Activated T-cell treated with anti-CD3 and anti-CD28 coated beads, Interleukin-2, amount 50 U/mL, for 4 hours (primary cell): ENCODE measurements at places on chromosomes 6 and 20. TPM values are rescaled to one million over a fixed set of nuclear protein-coding genes. Genes with fewer than 3 reads are reported as not detected.

TMC2 gene
- not detected for total RNA-seq

C6orf163 gene
- total RNA-seq = 0.76 TPM

GRCh38 chr6:31161216-31162126 is 3.1 kb downstream of the TCF19 start:
- no peak for DNase-seq

DNA sequence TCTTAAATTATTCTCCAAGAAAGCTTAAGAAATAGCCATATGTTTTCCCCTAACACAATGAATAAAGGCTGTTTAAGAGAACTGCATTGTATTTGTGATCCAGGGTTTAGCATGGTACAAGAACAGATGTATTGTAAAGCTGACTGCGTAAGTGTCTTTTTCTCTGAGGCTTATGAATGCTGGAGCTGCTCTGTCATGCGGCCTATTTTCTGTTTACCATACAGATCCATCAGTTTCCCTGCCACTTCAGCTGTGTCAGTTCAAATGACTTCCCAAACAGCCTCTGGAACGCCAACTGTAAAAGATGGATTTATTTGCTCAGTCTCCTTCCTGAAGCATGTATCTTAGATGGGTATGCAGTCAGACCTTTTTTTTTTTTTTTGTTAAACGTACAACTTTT is 419.3 kb upstream of the HS3ST5 start:
- no peak for DNase-seq

DNA sequence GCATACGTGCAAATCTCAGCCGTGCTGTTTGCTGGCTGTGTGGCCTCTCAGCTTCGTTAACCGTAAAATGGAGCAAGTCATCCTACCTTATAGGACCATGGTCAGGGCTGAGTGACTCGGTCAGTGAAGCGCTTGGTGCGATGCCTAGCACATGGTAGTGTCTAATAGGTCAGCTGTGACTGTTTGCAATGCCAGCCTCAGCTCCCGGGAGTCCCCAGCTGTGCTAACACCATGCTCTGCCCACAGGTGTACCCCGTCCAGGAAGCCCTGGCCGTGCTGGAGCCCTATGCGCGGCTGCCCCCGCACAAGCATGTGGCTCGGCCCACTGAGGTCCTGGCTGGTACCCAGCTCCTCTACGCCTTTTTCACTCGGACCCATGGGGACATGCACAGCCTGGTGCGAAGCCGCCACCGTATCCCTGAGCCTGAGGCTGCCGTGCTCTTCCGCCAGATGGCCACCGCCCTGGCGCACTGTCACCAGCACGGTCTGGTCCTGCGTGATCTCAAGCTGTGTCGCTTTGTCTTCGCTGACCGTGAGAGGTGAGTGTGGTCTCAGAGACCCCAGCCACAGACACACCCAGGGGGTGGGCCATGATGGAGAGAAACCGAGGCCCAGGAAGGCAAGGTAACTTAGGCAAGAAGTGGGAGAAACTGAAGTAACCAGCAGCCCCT is 10.6 kb downstream of the TRIB3 start:
- no peak for DNase-seq

DNA sequence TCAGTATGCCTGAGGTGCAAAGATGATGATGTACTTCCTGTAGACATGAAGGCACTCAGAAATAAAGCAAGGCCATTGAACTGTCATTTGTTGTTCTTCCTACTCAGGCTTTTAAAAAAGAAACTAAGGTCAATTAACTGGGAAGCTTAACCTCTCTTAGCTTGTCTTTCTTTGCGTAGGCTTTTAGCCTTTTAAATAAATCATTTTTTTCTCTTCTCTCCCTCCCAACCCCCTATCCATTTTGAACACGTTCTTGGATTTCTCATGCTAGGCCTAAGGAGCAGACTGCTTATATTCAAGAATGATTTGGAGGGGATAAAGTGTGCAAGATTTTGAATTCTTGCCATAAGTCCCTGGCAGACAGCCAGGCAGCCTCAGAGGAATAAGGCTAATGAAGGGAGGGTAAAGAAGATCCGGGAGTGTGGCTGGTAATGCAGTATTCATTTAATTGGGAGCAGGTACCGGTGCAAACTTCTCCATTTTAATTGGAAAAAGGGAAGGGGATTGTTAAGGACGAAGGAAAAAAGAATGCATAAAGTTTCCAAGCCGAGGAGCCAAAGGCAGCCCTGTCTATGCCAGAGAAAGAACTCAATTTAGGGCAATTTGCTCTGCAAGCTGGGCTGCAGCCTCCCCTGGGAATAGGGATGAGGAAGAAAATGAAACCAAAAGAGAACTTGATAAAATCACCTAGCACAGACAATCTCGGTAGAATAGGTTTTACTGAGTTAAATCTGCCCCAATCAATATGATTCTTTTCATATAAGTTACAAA is 343.8 kb upstream of the MMS22L start:
- DNase-seq = no peak

DNA sequence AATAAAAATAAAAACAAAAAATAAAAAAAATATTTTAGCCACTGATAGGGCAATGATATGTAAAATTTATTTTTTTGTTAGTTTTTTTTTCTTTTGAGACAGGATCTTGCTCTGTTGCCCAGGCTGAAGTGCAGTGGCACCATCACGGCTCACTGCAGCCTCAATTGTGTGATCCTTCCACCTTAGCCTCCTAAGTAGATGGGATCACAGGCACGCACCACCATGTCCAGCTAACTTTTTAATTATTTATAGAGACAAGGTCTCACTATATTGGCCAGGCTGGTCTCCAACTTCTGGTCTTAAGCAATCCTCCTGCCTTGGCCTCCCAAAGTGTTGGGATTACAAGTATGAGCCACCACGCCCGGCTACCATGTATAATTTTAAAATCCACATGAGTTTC is 59.4 kb downstream of the RIOK1 start:
- DNase-seq = no peak
